ENCODE measurements at places on chromosomes 7 and 10.

GRCh38 chr10:5234106-5234860 is 37.6 kb downstream of the AKR1C4 start:
- DNase-seq, result no peak

GRCh38 chr7:143346018-143346417 is 16.5 kb downstream of the FAM131B start:
- no peak for DNase-seq

- DNase-seq, result no peak
These were observed 24.6 kb downstream of the RPP38 start for GRCh38 chr10:15121707-15122106.

GRCh38 chr7:159061674-159062212 is 82.9 kb downstream of the VIPR2 start:
- no peak for DNase-seq

GRCh38 chr7:47503281-47503680 is 78.6 kb downstream of the TNS3 start:
- no peak for DNase-seq

DNA sequence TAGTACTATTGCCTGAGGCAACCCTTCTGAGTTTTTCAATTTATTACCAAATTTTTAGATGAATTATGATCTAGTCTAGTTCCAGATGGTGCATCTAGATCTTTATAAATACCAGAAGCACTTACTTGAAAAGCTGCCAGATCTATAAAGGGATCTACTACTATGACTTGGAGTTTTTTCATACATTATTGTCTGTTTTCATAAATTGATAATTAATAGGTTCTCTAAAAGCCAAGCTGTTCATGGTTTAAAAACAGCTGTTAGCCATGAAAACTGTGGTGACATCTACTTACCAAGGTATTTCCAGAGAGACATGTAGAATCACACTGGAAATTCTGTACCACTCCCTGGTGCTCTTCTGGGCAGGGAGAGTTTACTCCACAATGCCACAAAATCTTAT is 786.5 kb upstream of the C7orf33 start:
- no peak for DNase-seq

GRCh38 chr10:3791974-3792633 is 7.1 kb upstream of the KLF6 start:
- peak; percentile 24 for DNase-seq

DNA sequence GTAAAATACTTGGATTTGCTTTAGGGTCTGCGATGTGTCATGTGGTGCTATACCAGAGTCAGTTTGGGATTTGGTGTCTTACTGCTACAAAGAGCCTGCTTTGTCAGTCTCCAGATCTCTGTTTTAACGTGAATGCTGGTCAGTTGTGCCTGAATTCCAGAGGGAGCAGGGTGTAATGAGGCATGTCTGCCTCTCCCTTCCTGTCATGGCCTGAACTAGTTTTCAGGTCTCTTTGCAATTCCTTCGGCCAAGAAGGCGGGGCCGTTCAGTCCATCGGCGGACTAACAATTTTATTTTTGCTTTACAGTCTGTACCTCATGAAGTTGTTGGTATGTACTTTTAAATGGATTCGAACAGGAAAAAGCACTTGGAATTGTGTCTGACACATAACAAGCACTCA is 465.1 kb upstream of the ADARB2 start:
- no peak for DNase-seq

DNA sequence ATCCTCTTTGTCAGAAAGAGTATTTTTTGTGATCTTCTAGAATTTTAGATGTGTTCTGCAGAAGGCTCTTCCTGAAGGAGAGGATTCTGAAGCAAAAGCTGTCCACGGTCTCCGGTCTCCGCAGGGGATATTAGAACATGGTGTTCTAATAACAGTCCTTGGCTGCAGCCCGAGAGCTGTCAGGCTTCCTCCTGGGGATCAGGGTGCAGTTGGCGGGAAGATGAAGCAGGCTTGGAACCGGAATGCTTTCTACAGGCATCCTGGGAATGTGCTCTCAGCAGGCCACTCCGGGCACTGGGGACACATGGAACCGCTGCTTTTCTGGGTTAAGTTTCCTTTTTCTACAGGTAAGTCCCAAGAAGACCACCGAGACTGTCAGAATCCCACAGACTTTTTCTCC is 118.6 kb upstream of the PARD3 start:
- no peak for DNase-seq

GRCh38 chr10:30821994-30822692 is 192.6 kb upstream of the LYZL2 start:
- no peak for DNase-seq

- peak; percentile 26 for DNase-seq
These were observed at the start of gene KIAA1217 for GRCh38 chr10:24208661-24209431. Gene KIAA1217 (plus strand): TSS chr10:24209138. CDS start chr10:24209194, 56 bp downstream.

GRCh38 chr10:79483948-79484347 is 28.4 kb upstream of the EIF5AL1 start:
- DNase-seq, result no peak

DNA sequence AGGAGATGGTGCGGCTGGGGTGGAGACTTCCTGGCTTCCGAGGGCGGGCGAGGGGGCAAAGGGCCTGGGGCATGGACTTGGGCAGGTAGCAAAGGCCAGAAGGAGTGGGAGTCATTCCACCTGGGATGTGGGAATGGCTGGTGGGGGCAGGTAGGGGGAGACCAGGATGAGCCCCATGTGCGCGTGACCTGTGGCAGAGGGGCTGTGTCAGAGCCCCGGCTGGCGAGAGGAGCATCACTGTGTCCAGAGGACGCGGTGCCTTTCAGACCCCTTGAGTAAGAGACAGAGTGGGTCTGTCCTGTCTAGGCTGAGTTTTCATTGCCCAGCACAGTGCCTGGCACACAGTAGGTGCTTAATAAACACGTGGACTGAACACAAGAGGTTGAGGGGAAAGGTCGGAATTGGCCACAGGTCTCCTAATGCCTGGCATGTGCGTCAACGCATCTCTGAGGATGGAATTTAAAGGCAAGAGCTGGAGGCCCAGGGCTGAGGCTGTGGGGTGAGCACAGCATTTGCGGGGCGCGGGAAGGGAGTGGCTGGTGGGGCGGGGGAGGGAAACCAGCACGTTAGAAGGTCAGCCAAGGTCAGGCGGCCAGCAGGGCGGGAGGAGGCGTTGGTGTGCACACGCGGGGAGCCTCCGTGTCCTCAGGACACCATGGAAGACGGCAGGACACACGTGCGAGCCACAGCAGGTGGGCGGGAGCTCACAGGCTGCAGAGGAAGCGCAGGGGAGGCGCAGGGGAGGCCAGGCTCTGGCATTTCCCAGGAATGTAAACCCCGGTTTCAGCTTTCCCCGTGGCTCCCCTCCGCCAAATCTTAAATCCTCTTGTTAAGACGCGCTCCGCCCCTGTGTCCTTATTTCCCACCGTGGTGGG is 51.8 kb downstream of the CUX1 start:
- DNase-seq, result no peak

- no peak for DNase-seq
These were observed 315.9 kb upstream of the SEMA3A start for GRCh38 chr7:84510505-84510904.

GRCh38 chr10:36942616-36943015 is 182.8 kb upstream of the ANKRD30A start:
- no peak for DNase-seq

GRCh38 chr7:90657481-90657880 is 61.4 kb downstream of the CDK14 start:
- DNase-seq, result no peak

- no peak for DNase-seq
These were observed 885.0 kb upstream of the LRRN3 start for GRCh38 chr7:110205899-110206298.

GRCh38 chr7:101087334-101088068 is 2.2 kb downstream of the TRIM56 start:
- DNase-seq, result no peak

DNA sequence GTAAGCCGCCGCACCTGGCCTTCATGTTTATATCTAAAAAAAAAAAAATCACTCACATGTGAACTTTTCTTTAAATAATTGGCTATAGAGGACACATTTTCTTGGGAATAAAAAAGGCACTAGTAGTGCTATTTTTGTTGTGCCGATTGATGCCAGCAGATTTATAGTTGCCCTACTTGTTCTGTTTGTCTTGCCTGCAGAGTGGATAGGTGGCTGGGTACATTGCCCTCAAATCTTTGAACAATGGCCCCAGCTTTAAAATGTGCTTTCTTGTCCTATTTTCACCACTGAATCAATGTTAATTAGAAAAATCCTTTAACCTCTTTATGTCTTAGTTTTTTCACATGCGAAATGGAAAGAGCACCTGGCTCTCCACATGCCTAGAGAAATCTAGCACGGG is 30.1 kb upstream of the ZNRF2 start:
- DNase-seq, result no peak

DNA sequence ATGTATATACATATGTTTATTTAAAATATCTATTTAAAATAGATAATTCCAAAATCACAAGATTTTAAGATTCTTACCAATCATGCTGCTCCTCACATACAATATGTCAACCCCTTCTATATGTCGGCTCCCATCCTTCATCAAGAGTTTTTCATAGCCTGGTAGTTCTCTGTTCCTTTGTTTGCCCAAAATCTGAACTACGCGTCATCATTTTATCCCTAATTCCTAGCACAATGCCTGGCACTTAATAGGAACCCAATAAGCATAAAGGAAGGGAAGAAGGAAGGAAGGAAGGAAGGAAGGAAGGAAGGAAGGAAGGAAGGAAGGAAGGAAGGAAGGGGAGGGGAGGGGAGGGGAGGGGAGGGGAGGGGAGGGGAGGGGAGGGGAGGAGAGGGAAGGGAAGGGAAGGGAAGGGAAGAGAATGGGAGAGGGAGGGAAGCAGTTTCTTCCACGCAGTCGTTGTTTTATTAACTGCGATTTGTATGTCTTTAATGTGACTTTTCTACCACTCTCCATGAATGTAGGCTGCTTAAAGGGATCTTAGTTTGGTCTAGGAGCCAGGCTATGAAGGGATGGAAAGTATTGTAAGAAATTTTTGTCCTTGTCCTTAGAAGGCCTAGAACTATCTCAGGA is 83.3 kb upstream of the PCGF5 start:
- DNase-seq, result no peak

DNA sequence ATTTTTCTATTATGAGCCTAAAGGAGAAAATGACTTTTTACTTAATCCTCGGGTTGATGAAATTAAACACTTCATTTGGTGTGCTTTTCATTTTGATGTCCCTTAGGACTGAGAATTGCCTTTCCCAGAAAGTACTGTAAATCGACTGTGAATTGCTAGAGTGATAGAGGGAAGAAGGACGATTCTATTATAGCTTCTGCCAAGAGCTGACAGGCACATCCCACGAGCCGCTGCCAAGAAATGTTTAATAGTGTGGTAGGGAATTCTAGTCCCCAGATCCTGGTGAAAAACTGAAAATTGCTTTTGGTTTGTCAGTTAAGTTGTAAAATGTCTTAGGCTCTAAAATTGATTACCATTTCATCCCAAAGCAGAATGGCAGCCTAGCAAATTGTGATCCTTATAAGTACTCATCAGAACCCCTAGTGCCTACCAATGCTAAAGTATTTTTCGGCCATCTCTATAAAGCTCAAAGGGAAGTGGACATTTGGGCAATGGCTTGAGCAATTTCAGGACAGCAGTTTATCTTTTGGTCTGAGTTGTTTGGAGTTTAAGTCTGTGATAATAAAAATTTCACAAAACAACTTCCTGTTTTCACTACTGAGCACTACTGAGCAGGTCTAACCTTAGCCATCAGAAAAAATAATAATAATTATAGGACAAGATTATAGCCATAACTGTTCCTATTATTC is 44.6 kb upstream of the HYCC1 start:
- no peak for DNase-seq

DNA sequence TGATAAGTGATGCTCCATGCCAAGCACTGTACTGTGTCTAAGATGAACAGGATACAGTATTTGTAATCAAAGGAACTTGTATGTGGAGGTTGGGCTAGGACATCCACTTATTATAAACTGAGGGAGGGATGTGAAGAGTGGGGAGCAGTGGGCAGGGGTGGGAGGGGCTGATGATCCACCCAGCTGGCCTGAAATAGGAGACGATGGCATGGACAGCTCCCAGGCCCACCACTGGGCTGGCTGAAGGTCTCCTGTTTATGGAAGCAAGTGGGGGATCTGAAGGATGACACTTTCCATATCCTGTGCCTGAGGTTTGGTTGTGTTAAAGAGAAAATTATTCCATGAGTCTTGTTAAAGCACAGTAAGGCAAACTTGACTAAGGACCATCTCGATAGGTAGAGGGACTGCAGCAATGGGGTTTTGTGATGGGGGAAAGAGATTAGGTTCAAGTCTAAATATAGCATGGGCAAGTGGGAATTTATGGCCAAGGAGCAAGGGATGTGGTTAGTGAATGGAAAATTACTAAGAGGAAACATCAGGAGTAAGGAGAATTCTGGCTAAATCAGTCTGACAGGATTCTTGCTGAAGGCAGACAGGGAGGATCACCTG is 124.6 kb downstream of the CCNY start:
- no peak for DNase-seq
